ENCODE measurements at places on chromosomes 16 and 17. TPM values are rescaled to one million over a fixed set of nuclear protein-coding genes. Genes with fewer than 3 reads are reported as not detected.

DNA sequence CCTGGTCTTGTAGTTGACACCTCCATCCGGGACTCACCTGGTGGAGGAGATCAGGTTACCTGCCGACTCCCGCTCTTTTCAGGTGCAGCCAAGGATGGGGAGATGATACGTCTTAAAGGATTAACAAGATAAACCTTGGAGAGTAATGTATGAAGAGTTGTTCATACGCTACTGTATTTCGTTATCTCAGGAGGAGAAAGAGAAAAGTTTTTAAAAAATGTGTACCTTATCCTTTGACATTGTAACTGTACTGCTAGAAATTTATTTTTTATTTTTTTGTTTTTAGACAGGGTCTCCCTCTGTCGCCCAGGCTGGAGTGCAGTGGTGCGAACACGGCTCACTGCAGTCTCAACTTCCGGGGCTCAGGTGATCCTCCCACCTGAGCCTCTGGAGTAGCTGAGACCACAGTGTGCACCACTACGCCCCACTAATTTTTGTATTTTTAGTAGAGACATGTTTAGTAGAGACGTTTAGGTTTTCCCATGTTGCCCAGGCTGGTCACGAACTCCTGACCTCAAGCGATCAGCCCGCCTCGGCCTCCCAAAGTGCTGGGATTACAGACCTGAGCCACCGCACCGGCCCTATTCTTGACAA lies 764 bp upstream of the SMURF2 start:
- no peak for DNase-seq
- H3K4me3 ChIP-seq = peak overlapping the region; percentile 88
- peaks cover 10% of the 10 kb centered on the region for H3K36me3 ChIP-seq
- no peaks in the 10 kb centered on the region for H3K27me3 ChIP-seq
- H3K4me1 ChIP-seq = peaks cover 24% of the 10 kb centered on the region
- no peak overlapping the region for H3K27ac ChIP-seq

DNA sequence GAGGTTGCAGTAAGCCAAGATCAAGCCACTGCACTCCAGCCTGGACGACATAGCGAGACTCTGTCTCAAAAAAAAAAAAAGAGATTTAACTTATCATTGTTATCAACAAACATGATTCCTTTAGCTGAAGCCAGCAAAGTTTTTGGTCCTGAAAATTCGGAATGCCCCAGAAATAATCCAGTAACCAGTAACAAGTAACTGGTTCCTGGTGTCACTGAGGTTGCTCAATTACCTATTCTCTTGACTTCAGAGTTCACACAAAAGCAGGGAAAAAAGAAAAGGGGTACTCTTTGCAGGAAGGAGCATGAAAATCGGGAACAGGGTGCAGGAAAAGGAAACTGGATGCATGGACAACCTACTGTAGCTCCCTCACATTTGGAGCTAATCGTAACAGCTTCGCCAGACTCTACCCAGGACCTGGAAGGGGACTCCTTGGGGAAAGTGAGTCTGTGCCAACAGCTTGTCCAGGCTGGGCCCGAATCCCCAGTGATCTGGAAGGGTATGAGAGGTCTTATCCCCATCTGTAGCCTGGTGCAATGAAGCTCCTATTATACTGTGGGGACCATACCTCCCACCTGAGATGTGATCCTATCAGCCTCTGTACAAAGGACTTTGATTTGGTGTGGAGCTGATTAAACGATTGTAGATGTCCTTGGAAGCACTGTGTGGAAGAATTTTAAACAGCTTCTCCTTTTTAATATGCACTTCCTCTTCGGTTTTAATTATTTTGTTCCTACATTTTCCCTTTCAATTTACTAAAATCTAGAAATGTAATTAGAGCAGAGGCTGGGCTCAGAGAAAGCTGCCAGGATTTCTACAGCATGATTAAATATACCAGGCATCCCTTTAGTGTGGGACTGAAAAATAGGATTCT lies 3.4 kb upstream of the SPOP start:
- H3K27ac ChIP-seq = no peak overlapping the region
- no peak for DNase-seq
- no peaks in the 10 kb centered on the region for H3K36me3 ChIP-seq
- H3K4me1 ChIP-seq = peaks cover 10% of the 10 kb centered on the region
- no peaks in the 10 kb centered on the region for H3K27me3 ChIP-seq
- H3K4me3 ChIP-seq = no peak overlapping the region

- no peak overlapping the region for H3K27ac ChIP-seq
- H3K27me3 ChIP-seq = peaks cover 3% of the 10 kb centered on the region
- no peak for DNase-seq
- peaks cover 4% of the 10 kb centered on the region for H3K36me3 ChIP-seq
- peaks cover 1% of the 10 kb centered on the region for H3K4me1 ChIP-seq
Measured at GRCh38 chr16:88196471-88197400, 186.0 kb upstream of the ZNF469 start.

The SLC13A2 gene
- total RNA-seq = not detected

DNA sequence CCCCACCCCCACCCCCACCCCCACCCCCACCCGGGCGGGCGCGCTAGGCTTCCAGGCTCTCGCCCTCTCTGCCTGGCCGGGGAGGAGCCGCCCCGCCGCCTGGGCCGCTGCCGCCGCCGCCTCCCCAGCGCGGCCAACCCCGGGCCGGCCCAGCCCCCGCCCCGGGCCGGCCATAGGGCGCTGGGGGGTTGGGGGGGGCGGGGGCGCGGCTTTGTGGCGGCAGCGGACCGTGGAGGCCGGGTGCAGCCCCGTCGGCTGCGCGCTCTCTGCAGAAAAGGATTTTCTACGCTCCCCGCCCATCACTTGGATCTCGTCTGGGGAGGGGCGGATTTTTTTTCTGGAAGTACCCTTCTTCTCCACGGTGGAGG lies 230.9 kb downstream of the MRTFB start:
- no peak for DNase-seq
- peaks cover 43% of the 10 kb centered on the region for H3K27me3 ChIP-seq
- H3K27ac ChIP-seq = no peak overlapping the region
